Activated T-helper 1 cell treated with anti-CD3 and anti-CD28 coated beads, Interleukin-12 subunit alpha, Interleukin-12 subunit beta, Interleukin-2, Interleukin-4 antibody, amounts not matched to agents 30 ng/mL and 10 ng/mL and 1 ng/mL, durations not matched to agents 14 hours and 24 hours and 36 hours (primary cell): ENCODE measurements at places on chromosomes 3 and 15.

DNA sequence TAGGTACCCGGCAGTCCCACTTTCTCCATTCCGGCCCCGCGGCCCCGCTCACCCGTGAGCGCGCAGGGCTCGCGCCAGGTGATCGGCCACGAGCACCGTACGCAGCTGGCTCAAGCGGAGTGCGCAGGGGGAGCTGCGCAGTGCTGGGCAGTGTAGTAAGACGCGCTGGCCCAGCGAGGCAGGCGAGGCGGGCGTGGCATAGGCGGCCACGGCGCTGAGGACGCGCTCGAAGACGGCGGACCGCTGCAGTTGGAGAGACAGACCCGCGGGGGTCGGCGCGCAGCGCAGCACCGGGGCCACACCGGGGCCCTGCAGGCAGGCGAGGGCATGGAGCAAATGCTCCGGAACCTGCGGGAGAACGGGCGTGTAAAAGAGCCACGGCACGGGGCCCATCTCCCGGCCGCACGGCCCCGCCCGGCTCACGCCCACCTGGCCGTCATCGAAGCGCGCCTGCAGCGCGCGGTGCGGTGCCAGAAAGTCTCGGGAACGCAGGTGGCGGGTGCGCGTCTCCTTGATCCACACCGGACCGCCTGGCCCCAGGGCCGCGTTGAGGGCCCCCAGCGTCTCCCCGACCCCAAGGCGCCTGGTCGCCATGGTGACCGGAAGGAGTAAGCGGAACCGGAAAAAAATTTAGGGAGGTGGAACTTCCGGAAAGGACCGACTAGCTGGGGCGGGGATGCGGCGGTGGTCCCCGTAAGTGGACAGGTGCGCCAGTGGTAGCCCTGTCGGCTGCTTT, at the start of gene DALRD3:
Gene DALRD3, minus strand, starts transcription at position 610 of the 736 bp plus-strand sequence. Its CDS starts 16 bp downstream, at position 594.
- H3K27ac ChIP-seq: peak within 1 kb of the TSS; percentile 86
- peak within 1 kb of the TSS; percentile 91 for H3K4me3 ChIP-seq
- DNase-seq: peak; percentile 65

DNA sequence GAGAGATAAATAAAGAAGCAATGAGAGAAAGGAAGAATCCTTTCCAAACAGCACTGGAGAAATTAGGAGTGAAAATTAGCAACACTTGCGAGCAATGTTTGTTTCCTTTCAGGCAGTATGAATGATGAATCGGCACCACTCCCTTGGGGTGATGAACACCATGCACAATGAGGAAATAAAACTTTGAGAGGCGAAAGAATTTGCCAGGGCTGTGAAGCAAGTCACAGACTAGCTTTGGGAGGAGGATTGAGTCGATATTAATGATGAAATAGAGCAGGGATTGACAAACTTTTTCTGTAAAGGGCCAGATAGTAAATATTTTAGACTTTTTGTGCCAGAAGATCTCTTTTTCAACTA, 237.7 kb downstream of the AGBL1 start:
- no peaks in the 10 kb centered on the region for H3K36me3 ChIP-seq
- peaks cover 2% of the 10 kb centered on the region for H3K27me3 ChIP-seq
- DNase-seq: no peak
- no peak overlapping the region for H3K4me3 ChIP-seq
- H3K27ac ChIP-seq: no peak overlapping the region
- H3K4me1 ChIP-seq: no peaks in the 10 kb centered on the region

DNA sequence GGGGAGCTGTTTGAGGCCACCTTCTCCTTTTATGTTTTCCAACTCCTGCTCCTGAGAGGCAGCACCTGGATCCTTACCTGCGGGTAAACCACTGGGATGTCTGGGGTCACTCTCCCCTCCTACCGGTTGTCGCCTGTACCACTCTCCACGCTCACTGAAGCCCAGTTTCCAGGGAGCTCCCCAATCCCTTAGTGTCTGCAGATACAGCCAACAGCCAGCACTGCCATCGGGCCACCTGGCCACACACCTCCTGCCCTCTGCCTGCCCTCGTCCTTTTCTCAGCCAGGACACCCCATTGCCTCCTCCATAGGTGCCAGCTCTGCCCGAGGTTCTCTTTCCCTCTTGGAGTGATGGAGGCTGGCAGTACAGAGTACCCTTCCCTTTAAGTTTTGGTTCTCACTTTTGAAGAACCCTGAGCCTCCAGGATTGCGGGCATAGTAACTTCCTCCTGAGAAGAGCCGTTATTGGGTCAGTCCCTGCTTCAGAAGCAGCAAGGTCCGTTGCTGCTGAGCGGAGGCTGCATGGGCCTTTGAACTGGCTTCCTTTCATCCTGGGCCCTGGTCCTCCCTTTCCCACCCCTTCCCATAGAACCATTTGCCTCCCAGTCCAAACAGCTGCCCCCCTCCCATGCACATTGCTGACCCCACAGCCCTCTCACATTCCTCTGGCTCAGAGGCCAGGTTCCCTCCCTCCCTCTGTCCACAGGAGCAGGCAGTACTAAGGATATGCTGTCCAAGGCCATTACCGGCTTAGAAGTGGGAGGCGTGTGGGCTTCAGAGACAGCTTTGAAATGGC, 30.9 kb downstream of the ARNT2 start:
- H3K36me3 ChIP-seq: no peaks in the 10 kb centered on the region
- H3K4me1 ChIP-seq: no peaks in the 10 kb centered on the region
- no peak overlapping the region for H3K27ac ChIP-seq
- DNase-seq: no peak
- peaks cover 4% of the 10 kb centered on the region for H3K27me3 ChIP-seq

DNA sequence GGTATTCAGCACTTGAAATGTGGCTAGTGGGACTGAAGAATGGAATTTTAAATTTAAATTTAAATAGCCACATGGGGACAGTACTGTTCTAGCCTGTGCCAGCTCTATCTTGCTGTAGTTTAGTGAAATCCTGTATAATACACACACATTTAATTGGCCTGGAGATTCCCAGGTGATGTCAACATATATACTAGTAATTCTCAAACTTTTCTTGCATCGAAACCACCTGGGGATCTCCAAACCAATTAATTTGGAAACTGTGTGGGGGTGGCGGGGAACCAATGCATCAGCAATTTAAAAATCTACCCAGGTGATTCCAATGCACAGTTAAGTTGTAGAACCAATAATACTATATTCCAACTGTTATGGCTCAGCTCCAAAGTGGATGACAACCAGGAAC, 228.9 kb upstream of the MRPL3 start:
- H3K4me1 ChIP-seq: peaks cover 23% of the 10 kb centered on the region
- peak; percentile 9 for DNase-seq
- H3K27me3 ChIP-seq: no peaks in the 10 kb centered on the region
- no peak overlapping the region for H3K4me3 ChIP-seq
- no peak overlapping the region for H3K27ac ChIP-seq

DNA sequence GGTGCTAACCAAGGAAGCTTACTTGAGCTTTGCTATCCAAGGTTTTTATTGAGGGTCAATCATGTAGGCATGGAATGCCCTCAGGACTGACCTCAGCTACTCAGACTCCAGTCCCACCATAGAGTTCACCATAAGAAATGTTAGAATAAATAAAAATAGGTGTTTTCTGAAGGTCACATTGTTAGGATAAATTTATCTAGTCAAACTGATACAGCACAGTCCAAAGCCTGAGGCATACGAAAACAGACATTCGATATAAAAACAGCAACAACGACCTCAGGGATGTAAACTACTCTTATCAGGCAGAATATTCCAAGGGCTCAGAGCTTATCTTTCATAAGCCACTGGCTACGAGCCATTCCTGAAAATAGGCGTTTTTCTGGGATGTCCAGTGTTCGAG, 690.6 kb downstream of the MCTP2 start:
- H3K36me3 ChIP-seq: no peaks in the 10 kb centered on the region
- no peak overlapping the region for H3K4me3 ChIP-seq
- no peak overlapping the region for H3K27ac ChIP-seq
- DNase-seq: no peak
- H3K4me1 ChIP-seq: no peaks in the 10 kb centered on the region

DNA sequence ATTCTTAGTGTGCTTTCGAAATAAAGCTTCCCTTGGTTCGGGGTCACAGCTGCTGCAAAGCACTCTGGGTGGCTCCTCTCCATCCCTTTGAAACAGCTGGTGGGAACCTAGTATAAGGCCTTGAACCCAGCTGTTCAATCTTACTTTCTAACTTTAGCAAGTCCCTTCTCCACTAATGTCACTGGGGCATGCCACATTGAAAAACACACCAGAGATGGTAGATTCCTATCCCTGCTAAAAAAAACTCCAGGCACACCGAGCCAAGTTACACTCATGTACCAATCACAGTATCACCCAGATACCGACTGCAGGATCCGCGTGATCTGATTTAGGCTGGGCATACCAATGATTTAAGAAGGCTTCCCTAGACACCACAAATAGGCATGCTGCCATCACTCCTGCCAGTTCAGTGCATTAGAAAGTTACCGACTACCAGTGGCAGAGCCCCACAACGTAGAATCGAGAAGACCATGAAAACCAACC, 65.0 kb downstream of the WWTR1 start:
- no peaks in the 10 kb centered on the region for H3K4me1 ChIP-seq
- H3K27me3 ChIP-seq: peaks cover 15% of the 10 kb centered on the region
- H3K27ac ChIP-seq: no peak overlapping the region
- no peaks in the 10 kb centered on the region for H3K36me3 ChIP-seq
- H3K4me3 ChIP-seq: no peak overlapping the region

- no peak for DNase-seq
- H3K36me3 ChIP-seq: peaks cover 4% of the 10 kb centered on the region
- no peak overlapping the region for H3K27ac ChIP-seq
Observed at GRCh38 chr3:17399586-17399985, 342.8 kb downstream of the TBC1D5 start.
